Thyroid gland (tissue), 4 donors: ENCODE measurements at places on chromosomes 7 and 10.

GRCh38 chr10:20407357-20407756 lies 489.8 kb downstream of the NEBL start:
- no peaks in the 10 kb centered on the region for H3K27me3 ChIP-seq
- H3K4me3 ChIP-seq: no peak overlapping the region
- H3K36me3 ChIP-seq: no peaks in the 10 kb centered on the region
- no peak for DNase-seq

GRCh38 chr10:132493246-132493755 lies 44.3 kb upstream of the INPP5A start:
- DNase-seq: no peak
- H3K4me1 ChIP-seq: no peaks in the 10 kb centered on the region
- no peak overlapping the region for H3K27ac ChIP-seq
- no peaks in the 10 kb centered on the region for H3K27me3 ChIP-seq
- H3K36me3 ChIP-seq: no peaks in the 10 kb centered on the region
- H3K4me3 ChIP-seq: no peak overlapping the region

- H3K36me3 ChIP-seq: no peaks in the 10 kb centered on the region
- no peak overlapping the region for H3K4me3 ChIP-seq
- H3K27me3 ChIP-seq: no peaks in the 10 kb centered on the region
- H3K4me1 ChIP-seq: no peaks in the 10 kb centered on the region
- no peak overlapping the region for H3K27ac ChIP-seq
- no peak for DNase-seq
Observed at GRCh38 chr10:45558425-45558824, 114.1 kb downstream of the ZFAND4 start.

GRCh38 chr10:49612513-49613164 lies 1.2 kb upstream of the CHAT start:
- no peaks in the 10 kb centered on the region for H3K36me3 ChIP-seq
- H3K4me1 ChIP-seq: peaks cover 16% of the 10 kb centered on the region
- H3K4me3 ChIP-seq: no peak overlapping the region
- no peak for DNase-seq

DNA sequence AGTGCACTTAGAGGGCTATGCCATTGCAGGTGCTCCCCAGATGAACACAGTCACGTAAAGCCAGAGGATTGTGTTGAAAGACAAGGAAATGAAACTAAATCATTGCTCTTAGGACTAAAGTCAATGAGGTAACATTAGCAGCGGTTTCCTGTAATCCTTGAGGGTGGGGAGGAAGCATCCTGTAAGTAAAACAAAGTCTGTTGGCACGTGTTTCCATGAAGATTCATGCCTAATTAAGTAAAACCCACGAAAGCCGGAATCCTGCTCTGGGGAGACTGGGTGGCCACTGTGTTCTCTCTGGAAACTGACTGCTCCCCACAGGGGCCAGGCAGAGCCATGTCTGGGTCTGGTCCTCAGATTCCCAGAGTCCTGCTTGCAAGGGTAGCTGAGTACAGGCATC lies 18.3 kb downstream of the STEAP1B start:
- H3K27ac ChIP-seq: no peak overlapping the region
- no peak for DNase-seq
- no peak overlapping the region for H3K4me3 ChIP-seq

- H3K4me3 ChIP-seq: no peak overlapping the region
- no peaks in the 10 kb centered on the region for H3K27me3 ChIP-seq
- H3K4me1 ChIP-seq: no peaks in the 10 kb centered on the region
- H3K36me3 ChIP-seq: no peaks in the 10 kb centered on the region
- H3K27ac ChIP-seq: no peak overlapping the region
- DNase-seq: no peak
Observed at GRCh38 chr7:82029236-82029913, 259.5 kb upstream of the HGF start.

- H3K4me1 ChIP-seq: no peaks in the 10 kb centered on the region
- no peak overlapping the region for H3K27ac ChIP-seq
- H3K36me3 ChIP-seq: no peaks in the 10 kb centered on the region
- no peak for DNase-seq
- H3K4me3 ChIP-seq: no peak overlapping the region
- H3K27me3 ChIP-seq: no peaks in the 10 kb centered on the region
Observed at GRCh38 chr10:92832121-92832520, 16.2 kb upstream of the EXOC6 start.

DNA sequence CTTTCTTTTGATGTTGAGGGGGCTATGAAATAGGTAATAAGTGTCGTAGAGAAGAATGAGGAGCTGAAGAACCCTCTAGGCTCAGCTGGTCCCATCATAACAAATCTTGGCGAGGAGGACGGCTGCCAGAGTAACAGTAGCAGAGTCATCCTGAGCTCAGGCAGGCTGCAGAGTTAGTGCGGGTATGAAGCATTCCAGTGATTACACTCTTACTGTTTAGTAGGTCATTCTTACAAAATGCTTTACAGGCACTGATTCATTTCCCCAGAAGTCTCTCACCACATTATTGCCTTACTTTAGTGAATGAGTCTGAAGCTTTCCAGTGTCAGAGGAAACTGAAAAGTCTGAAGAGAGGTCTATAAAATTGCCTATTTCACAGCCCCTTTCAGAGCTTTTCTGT lies 43.9 kb upstream of the GPR158 start:
- H3K27me3 ChIP-seq: no peaks in the 10 kb centered on the region
- H3K36me3 ChIP-seq: no peaks in the 10 kb centered on the region
- DNase-seq: no peak
- no peak overlapping the region for H3K4me3 ChIP-seq

- no peaks in the 10 kb centered on the region for H3K36me3 ChIP-seq
- no peak overlapping the region for H3K4me3 ChIP-seq
- H3K27ac ChIP-seq: peak overlapping the region; percentile 100
- no peaks in the 10 kb centered on the region for H3K27me3 ChIP-seq
- H3K4me1 ChIP-seq: peaks cover 65% of the 10 kb centered on the region
Observed at GRCh38 chr10:93445097-93445960, 36.8 kb downstream of the MYOF start.

- H3K4me3 ChIP-seq: no peak overlapping the region
- no peak for DNase-seq
- peaks cover 14% of the 10 kb centered on the region for H3K4me1 ChIP-seq
- H3K27ac ChIP-seq: no peak overlapping the region
- no peaks in the 10 kb centered on the region for H3K27me3 ChIP-seq
Observed at GRCh38 chr7:37084303-37084702, 360.0 kb upstream of the AOAH start.

- no peak for DNase-seq
- no peaks in the 10 kb centered on the region for H3K36me3 ChIP-seq
- H3K27me3 ChIP-seq: no peaks in the 10 kb centered on the region
- H3K27ac ChIP-seq: no peak overlapping the region
- H3K4me3 ChIP-seq: no peak overlapping the region
Observed at GRCh38 chr7:82616059-82616728, 172.6 kb upstream of the CACNA2D1 start.

- DNase-seq: no peak
- no peaks in the 10 kb centered on the region for H3K4me1 ChIP-seq
- no peak overlapping the region for H3K4me3 ChIP-seq
Observed at GRCh38 chr10:14581553-14582321, 193.0 kb downstream of the FAM107B start.

DNA sequence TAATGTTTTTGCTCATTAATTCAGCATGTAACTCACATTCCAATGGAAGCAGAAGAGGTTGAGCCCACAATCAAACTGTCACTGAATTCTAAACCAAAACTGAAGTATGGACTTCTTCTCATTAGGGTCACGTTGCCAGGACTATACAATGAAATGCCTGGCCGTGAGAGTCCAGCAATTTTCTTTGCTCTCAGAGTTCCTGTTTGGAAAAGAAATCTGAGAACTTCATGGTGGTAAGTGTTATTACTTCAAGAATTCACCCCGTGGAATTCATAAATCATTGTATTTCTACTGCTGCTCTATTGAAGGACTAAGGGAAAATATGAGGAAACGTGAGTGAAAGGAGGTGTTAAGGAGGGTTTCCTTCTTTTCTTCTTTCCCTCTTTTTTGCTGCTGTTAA lies 441.8 kb upstream of the AKR1E2 start:
- no peak overlapping the region for H3K27ac ChIP-seq
- H3K4me1 ChIP-seq: no peaks in the 10 kb centered on the region
- no peaks in the 10 kb centered on the region for H3K27me3 ChIP-seq

- H3K4me3 ChIP-seq: no peak overlapping the region
- H3K27me3 ChIP-seq: peaks cover 7% of the 10 kb centered on the region
- H3K36me3 ChIP-seq: no peaks in the 10 kb centered on the region
- no peak for DNase-seq
- H3K27ac ChIP-seq: no peak overlapping the region
Observed at GRCh38 chr10:102235598-102235920, 5.8 kb downstream of the PITX3 start.

- no peaks in the 10 kb centered on the region for H3K36me3 ChIP-seq
- DNase-seq: no peak
- H3K27ac ChIP-seq: no peak overlapping the region
- no peak overlapping the region for H3K4me3 ChIP-seq
- H3K4me1 ChIP-seq: no peaks in the 10 kb centered on the region
Observed at GRCh38 chr7:26413007-26413691, 121.5 kb downstream of the SNX10 start.

DNA sequence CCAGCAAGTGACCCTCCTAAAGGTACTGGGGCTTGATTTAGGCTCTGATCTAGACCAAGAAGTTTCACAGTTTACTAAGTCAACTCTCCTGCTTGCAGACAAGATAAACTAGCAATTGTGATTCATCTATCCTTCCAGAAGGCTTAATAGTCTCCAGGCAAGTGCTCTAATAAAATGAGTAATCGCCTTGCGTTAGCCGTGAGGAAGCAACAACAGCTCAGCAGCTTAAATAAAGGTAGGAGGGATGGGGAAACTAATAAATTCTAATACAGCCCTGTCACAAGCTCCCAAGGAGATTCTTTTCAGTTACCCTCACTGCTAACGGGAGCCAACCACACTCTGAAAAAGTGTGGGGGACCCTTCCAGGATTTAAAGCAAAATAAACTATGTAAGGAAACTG lies 48.4 kb downstream of the FRMD4A start:
- no peaks in the 10 kb centered on the region for H3K36me3 ChIP-seq
- no peak for DNase-seq
- H3K4me1 ChIP-seq: no peaks in the 10 kb centered on the region
- no peaks in the 10 kb centered on the region for H3K27me3 ChIP-seq
- H3K27ac ChIP-seq: no peak overlapping the region

- no peak overlapping the region for H3K4me3 ChIP-seq
- H3K27ac ChIP-seq: no peak overlapping the region
- H3K4me1 ChIP-seq: peaks cover 22% of the 10 kb centered on the region
- no peak for DNase-seq
- no peaks in the 10 kb centered on the region for H3K27me3 ChIP-seq
Observed at GRCh38 chr7:123555484-123555883, 2.1 kb downstream of the NDUFA5 start.

DNA sequence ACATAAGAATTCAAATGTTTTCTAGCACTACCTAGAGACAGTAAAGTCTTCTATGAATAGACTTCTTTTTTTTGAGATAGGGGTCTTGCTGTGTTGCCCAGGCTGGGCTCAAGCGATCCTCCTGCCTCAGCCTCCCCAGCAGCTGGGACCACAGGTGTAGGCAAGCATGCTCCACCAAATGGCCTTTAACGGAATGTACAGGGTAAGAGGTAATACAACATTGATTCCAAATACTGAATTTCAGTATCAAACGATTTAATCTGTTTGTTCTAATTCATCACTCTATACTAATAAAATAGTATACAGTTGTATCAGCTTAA lies 55.8 kb upstream of the NCAPG2 start:
- H3K36me3 ChIP-seq: peaks cover 4% of the 10 kb centered on the region
- no peak for DNase-seq
- H3K4me3 ChIP-seq: no peak overlapping the region
- H3K27ac ChIP-seq: no peak overlapping the region
- peaks cover 15% of the 10 kb centered on the region for H3K4me1 ChIP-seq
- no peaks in the 10 kb centered on the region for H3K27me3 ChIP-seq

- H3K4me3 ChIP-seq: no peak overlapping the region
- no peaks in the 10 kb centered on the region for H3K27me3 ChIP-seq
- H3K36me3 ChIP-seq: no peaks in the 10 kb centered on the region
- DNase-seq: peak; percentile 28
- peaks cover 13% of the 10 kb centered on the region for H3K4me1 ChIP-seq
- H3K27ac ChIP-seq: no peak overlapping the region
Observed at GRCh38 chr10:11209830-11210181, 192.1 kb downstream of the CELF2 start.
